ENCODE measurements at places on chromosomes 1 and 21. TPM values are rescaled to one million over a fixed set of nuclear protein-coding genes. Genes with fewer than 3 reads are reported as not detected.

DNA sequence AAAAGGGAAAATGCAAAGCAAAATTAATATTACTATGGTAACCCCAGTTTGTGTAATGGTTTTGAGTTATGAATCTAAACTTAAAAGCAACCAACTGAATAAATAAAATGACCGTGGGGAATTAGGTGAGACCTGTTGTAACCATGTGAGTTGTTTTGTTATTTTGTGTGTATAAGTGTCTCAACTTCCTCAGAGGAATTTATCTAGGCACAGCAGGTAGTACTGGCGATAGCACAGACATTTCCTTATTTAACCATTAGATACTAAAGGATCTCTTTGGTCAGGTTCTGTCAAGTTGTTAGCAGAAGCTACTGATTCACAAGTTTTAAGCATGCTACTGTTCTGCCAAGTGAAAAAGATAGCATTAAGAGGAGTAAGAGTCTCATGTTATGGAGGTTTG is 39.3 kb upstream of the LRRC7 start:
- H3K27me3 ChIP-seq: no peaks in the 10 kb centered on the region
- no peak for DNase-seq
- H3K36me3 ChIP-seq: no peaks in the 10 kb centered on the region
- no peaks in the 10 kb centered on the region for H3K4me1 ChIP-seq

- DNase-seq: no peak
- no peak overlapping the region for H3K4me3 ChIP-seq
- H3K4me1 ChIP-seq: no peaks in the 10 kb centered on the region
- H3K27me3 ChIP-seq: no peaks in the 10 kb centered on the region
- no peak overlapping the region for H3K27ac ChIP-seq
- no peaks in the 10 kb centered on the region for H3K36me3 ChIP-seq
Measured at GRCh38 chr1:102097451-102097850, 100.7 kb upstream of the OLFM3 start.

DNA sequence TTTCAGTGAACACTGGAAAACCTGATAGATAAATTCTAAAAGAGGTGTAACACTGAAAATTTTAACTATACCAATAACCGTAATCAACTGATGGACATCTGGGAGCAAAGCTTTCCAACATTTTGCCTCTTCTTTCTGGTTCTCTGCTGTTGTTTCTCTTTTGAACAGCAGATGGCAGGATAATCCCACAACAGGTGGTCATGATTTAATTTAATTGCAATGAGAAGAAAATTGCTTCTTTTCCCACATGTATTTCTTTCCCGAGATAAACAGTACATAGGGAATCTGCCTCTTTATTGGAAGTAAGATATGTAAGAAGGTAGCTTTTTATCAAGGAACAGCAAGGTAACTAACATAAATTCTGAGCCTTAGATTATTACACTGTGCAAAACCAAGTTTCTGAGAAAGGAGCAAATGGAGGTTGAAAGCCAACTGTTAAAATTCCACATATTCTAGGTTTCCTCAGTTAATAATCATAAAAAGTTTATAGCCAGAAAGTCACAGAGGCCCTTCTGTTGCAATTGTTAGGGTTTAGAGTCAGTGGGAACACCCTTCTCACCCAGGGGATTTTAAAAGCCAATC is 72.9 kb downstream of the RPS6KA1 start:
- H3K4me1 ChIP-seq: no peaks in the 10 kb centered on the region
- DNase-seq: peak; percentile 32
- H3K36me3 ChIP-seq: no peaks in the 10 kb centered on the region
- H3K4me3 ChIP-seq: no peak overlapping the region
- no peaks in the 10 kb centered on the region for H3K27me3 ChIP-seq

DNA sequence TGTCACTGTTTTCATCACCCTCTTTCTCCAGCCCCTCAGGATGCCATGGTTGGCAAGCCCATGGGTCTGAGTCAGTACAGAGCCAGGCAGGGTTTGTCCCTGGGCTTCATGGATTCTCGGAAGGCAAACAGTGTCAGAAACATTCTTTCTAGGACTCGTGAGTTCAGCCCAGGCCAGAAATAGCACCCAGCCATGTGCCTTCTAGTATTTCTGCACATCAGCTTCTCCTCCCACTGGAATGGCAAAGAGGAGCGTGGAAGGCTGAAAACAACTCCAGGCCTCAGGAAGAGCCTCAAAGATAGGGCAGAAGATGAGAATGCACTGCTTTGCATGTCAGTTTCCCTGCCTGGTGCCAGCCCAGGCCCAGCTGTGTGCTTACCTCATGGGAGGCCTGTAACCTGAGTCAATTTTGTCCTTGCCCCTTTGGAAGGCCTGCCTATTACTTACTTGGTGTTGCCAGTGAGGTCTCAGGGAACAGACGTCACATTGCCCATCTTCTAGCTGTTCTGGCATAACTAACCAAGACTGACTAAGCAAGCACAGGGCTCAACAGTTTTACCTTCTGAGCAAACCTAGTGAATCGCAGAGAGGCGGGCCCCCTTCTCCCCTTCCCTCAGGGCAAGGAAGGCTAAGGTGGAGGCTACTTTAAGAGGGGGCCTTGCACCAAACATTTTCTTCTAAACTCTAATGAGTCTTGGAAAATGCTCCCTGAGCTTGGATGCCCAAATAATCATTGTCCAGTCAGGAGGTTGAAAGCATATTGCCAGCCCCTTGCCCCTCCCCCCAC is 42.4 kb downstream of the GLUL start:
- no peaks in the 10 kb centered on the region for H3K36me3 ChIP-seq
- no peaks in the 10 kb centered on the region for H3K4me1 ChIP-seq
- DNase-seq: no peak
- H3K27ac ChIP-seq: no peak overlapping the region
- no peak overlapping the region for H3K4me3 ChIP-seq

The CFHR3 gene
- total RNA-seq: not detected

GRCh38 chr1:38527373-38527966 is 332.1 kb downstream of the RRAGC start:
- no peak for DNase-seq
- H3K4me3 ChIP-seq: no peak overlapping the region
- no peak overlapping the region for H3K27ac ChIP-seq
- no peaks in the 10 kb centered on the region for H3K4me1 ChIP-seq
- no peaks in the 10 kb centered on the region for H3K36me3 ChIP-seq
- H3K27me3 ChIP-seq: no peaks in the 10 kb centered on the region

The VWA5B1 gene
- not detected for total RNA-seq

DNA sequence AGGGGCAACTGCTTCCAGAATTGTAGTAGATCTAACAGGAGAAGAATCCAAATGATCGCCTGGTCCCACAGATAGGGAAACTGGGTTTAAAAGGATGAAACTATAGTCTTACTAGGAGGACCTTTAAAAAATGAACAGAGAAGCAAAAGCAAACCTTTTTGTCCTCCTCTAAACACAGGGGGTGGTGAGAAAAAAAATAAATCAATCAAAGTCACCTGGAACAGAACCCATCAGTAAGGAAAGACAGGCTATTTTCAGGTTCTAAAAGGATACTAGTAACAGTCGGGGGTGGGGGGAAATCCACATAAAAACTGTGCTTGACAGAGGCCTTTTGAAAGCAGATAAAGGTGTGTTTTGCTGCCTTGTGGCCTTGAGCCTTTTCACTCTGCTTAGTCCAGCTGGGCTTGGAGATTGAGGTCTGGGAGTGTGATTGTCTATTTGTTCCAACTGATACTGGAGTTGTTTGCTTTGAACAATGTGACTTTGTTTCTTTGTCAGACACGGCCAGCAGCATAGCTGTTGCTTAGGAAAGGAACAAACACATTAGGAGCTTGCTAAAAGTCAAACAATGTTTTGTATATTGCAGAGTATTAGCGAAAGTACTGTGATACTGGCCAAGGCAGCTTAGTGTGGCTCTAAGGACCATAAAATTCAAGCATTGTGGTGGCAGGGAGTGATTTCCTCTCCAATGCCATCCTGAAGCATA is 141.1 kb upstream of the IRF2BP2 start:
- peaks cover 49% of the 10 kb centered on the region for H3K4me1 ChIP-seq
- H3K27me3 ChIP-seq: no peaks in the 10 kb centered on the region
- no peaks in the 10 kb centered on the region for H3K36me3 ChIP-seq
- H3K27ac ChIP-seq: peak overlapping the region; percentile 86
- no peak overlapping the region for H3K4me3 ChIP-seq

GRCh38 chr1:229440851-229441537 is 7.1 kb upstream of the ACTA1 start:
- H3K27ac ChIP-seq: no peak overlapping the region
- H3K27me3 ChIP-seq: no peaks in the 10 kb centered on the region
- H3K4me1 ChIP-seq: no peaks in the 10 kb centered on the region

- DNase-seq: no peak
- peaks cover 46% of the 10 kb centered on the region for H3K4me1 ChIP-seq
- H3K27ac ChIP-seq: peak overlapping the region; percentile 97
- H3K27me3 ChIP-seq: no peaks in the 10 kb centered on the region
- peak overlapping the region; percentile 83 for H3K4me3 ChIP-seq
Measured at GRCh38 chr1:77977989-77978292, 931 bp downstream of the FUBP1 start.

The EYA3 gene
- total RNA-seq: 7.8 TPM

DNA sequence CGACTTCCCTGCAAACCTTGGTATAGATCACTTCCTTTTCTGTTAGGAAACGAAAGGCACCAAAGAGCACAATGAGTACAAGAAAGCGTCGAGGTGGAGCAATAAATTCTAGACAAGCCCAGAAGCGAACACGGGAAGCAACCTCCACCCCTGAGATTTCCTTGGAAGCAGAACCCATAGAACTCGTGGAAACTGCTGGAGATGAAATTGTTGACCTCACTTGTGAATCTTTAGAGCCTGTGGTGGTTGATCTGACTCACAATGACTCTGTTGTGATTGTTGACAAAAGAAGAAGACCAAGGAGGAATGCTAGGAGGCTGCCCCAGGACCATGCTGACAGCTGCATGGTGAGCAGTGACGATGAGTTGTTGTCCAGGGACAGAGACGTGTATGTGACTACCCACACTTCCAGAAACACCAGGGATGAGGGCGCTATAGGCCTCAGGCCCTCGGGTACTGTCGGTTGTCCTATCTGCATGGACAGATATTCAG is 18.5 kb downstream of the FAM89A start:
- no peak overlapping the region for H3K27ac ChIP-seq
- H3K36me3 ChIP-seq: no peaks in the 10 kb centered on the region
- H3K4me1 ChIP-seq: peaks cover 4% of the 10 kb centered on the region
- H3K27me3 ChIP-seq: no peaks in the 10 kb centered on the region
- no peak overlapping the region for H3K4me3 ChIP-seq

GRCh38 chr21:46550116-46550941 is 54.6 kb downstream of the S100B start:
- no peak overlapping the region for H3K4me3 ChIP-seq
- no peak overlapping the region for H3K27ac ChIP-seq
- H3K27me3 ChIP-seq: no peaks in the 10 kb centered on the region

DNA sequence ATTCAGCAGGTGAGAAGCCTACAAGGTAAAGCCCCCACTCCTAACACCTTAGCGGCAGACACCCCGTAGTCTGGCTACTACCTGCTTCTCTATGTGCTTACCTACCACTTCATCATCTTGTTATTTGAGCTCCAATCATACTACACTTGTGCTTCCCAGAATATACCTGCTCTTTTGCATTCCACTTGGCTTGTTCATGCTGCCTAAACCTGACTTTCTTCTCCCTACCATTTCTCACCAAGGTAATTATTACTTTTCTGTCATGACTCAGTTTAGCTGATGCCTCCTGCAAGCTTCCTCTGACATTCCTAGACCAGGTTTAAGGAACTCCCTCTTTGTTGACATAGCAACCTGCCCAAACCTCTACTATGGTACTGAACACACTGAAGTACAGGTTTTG is 495.6 kb upstream of the C1orf87 start:
- DNase-seq: no peak
- no peaks in the 10 kb centered on the region for H3K27me3 ChIP-seq
- no peak overlapping the region for H3K4me3 ChIP-seq
- peaks cover 12% of the 10 kb centered on the region for H3K4me1 ChIP-seq
- no peaks in the 10 kb centered on the region for H3K36me3 ChIP-seq

DNA sequence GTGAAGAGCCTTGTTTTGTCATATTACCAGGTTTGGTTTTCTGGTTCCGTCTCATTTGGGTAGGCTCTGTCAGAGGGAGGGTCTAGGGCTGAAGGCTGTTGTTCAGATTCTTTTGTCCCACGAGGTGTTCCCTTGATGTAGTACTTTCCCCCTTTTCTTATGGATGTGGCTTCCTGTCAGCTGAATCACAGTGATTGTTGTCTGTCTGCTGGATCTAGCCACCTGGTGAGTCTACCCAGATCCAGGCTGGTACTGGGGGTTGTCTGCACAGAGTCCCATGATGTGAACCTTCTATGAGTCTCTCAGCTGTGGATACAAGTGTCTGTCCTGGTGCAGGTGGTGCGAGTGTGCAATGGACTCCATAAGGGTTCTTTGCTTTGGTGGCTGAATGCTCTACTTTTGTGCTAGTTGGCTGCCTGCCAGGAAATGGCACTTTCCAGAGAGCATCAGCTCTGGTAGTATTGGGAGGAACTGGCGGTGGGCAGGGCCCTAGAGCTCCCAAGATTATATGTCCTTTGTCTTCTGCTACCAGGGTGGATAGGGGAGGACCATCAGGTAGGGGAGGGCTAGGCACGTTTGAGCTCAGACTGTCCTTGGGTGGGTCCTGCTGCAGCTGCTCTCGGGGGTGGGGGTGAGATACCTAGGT is 246.0 kb downstream of the RYR2 start:
- H3K36me3 ChIP-seq: no peaks in the 10 kb centered on the region
- no peak for DNase-seq
- no peaks in the 10 kb centered on the region for H3K27me3 ChIP-seq
- H3K27ac ChIP-seq: no peak overlapping the region

The MAEL gene
- total RNA-seq: not detected

The TRIM17 gene
- total RNA-seq: 1.0 TPM
